ENCODE measurements at places on chromosomes 1 and 21.

- H3K4me1 ChIP-seq = peaks cover 2% of the 10 kb centered on the region
- H3K27me3 ChIP-seq = no peaks in the 10 kb centered on the region
- no peak overlapping the region for H3K4me3 ChIP-seq
Observed at GRCh38 chr1:243597383-243597782, 252.7 kb downstream of the AKT3 start.

DNA sequence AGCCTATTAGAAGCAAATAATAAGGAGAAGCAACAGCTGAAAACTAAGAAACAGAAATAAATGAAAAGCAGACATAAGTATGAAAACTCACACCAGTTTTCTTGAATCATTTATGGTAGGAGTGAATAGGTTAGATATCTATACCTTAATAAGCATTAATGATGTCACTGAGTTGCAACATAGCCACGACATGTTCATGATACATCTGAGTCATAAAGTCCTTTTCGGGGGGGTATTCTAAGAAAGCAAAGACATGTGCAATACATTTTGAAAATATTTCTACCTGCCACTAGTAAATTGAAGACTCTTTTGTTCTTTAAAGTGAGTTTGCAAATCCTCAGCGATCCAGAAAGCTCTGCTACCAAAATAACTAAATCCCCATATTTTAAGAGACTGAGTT, 7.2 kb downstream of the CD34 start:
- H3K4me1 ChIP-seq = no peaks in the 10 kb centered on the region
- no peak for DNase-seq
- H3K27ac ChIP-seq = no peak overlapping the region

- H3K27me3 ChIP-seq = no peaks in the 10 kb centered on the region
- no peak for DNase-seq
- no peak overlapping the region for H3K27ac ChIP-seq
Observed at GRCh38 chr1:147377263-147378246, 135.1 kb downstream of the CHD1L start.

GRCh38 chr21:36241717-36242116, 78.3 kb upstream of the MORC3 start:
- H3K4me3 ChIP-seq = no peak overlapping the region
- no peaks in the 10 kb centered on the region for H3K36me3 ChIP-seq
- no peaks in the 10 kb centered on the region for H3K4me1 ChIP-seq
- no peak overlapping the region for H3K27ac ChIP-seq
- no peak for DNase-seq

DNA sequence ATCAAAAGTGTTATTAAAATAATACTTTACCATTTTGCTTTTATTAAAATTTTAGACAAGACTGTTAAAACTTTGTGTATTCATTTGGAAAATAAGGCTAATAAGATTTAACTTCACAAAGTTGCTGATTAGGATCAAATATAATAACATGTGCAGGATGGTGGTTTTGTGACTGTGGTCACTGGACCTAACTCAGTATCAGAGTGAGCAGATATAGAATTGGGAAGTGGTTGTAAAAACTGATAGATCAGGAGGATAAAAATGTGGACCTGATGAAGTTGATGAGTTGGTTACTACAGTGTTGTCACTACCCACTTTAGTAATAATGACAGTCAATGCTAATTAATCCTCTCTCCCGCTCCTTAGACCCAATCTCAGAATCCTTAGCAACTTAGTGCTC, 186.4 kb downstream of the AKT3 start:
- no peak for DNase-seq
- no peak overlapping the region for H3K4me3 ChIP-seq
- no peaks in the 10 kb centered on the region for H3K4me1 ChIP-seq
- no peaks in the 10 kb centered on the region for H3K36me3 ChIP-seq
- H3K27ac ChIP-seq = no peak overlapping the region

- H3K4me1 ChIP-seq = no peaks in the 10 kb centered on the region
- no peaks in the 10 kb centered on the region for H3K36me3 ChIP-seq
Observed at GRCh38 chr1:44220001-44220751, 6.9 kb downstream of the DMAP1 start.

- no peaks in the 10 kb centered on the region for H3K36me3 ChIP-seq
- no peaks in the 10 kb centered on the region for H3K4me1 ChIP-seq
- no peaks in the 10 kb centered on the region for H3K27me3 ChIP-seq
- no peak overlapping the region for H3K4me3 ChIP-seq
- no peak for DNase-seq
- H3K27ac ChIP-seq = no peak overlapping the region
Observed at GRCh38 chr1:62625415-62625814, 28.1 kb downstream of the ANGPTL3 start.

GRCh38 chr1:43952731-43953346, 6.1 kb downstream of the IPO13 start:
- no peak overlapping the region for H3K27ac ChIP-seq
- no peak overlapping the region for H3K4me3 ChIP-seq
- H3K4me1 ChIP-seq = peaks cover 5% of the 10 kb centered on the region
- no peak for DNase-seq
- no peaks in the 10 kb centered on the region for H3K36me3 ChIP-seq

- no peaks in the 10 kb centered on the region for H3K36me3 ChIP-seq
- DNase-seq = no peak
- H3K27ac ChIP-seq = no peak overlapping the region
- no peaks in the 10 kb centered on the region for H3K4me1 ChIP-seq
- H3K27me3 ChIP-seq = no peaks in the 10 kb centered on the region
- H3K4me3 ChIP-seq = no peak overlapping the region
Observed at GRCh38 chr1:15038232-15039016, 115.1 kb upstream of the TMEM51 start.
